ENCODE measurements at places on chromosomes 1 and 21.
A peak's percentile ranks its signal among the peaks of the same experiment; 100 is the strongest.

DNA sequence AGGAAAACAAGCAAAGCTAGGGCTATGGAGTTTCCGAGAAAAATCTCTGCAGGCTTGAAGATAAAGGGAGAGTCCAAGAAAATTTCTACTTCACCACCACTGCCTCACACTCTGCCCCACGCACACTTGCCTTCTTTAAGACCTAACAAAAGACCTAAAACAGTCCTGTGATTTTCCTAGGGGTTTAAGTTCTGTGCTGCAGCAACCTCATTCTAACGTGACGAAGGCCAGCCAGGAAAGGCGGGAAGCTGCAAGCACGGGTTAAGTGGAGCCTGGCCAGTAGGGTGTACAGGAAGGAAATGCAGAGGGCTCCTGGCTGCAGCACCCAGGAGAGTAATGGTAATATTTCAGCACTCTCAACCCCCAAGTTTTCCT is 1.5 kb downstream of the SPATA6 start:
- DNase-seq = no peak

DNA sequence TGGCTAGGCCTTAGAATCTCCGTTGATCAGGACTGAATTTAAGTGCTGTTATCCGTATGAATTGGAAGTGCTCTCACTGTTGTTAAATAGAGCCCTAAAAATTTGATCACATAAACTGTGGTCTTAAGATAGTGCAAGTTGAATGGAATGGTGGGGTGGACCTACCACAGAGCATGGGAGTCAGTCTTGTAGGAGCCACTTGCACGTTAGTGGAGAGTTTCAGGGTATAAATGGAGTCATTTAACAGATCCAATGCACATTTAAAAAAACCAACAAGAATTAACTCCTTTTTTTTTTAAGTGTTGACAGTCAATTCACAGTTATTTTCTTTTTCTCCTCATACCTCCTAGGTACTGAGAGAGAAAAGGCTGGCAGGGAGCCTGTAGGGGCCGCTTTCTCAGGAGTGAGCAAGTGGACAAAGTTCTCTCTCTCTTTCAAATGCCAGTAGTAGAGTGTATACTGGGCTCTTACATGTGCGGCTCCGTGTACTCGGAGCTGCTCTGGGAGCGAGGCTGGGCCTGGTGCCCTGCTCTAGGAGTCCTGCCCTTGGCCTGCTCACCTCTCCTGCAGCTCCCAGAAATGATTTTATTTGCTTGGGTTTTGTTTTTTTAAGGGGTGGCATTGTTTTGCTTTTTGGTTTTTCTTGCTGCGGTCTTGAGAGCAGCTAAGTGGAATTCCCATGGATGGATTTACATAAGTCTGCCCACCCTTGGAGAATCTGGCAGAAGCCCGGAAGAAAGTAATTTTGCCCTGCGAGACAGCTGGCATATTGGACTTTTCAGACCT is 91.3 kb downstream of the ATP5PO start:
- DNase-seq = peak; percentile 56

DNA sequence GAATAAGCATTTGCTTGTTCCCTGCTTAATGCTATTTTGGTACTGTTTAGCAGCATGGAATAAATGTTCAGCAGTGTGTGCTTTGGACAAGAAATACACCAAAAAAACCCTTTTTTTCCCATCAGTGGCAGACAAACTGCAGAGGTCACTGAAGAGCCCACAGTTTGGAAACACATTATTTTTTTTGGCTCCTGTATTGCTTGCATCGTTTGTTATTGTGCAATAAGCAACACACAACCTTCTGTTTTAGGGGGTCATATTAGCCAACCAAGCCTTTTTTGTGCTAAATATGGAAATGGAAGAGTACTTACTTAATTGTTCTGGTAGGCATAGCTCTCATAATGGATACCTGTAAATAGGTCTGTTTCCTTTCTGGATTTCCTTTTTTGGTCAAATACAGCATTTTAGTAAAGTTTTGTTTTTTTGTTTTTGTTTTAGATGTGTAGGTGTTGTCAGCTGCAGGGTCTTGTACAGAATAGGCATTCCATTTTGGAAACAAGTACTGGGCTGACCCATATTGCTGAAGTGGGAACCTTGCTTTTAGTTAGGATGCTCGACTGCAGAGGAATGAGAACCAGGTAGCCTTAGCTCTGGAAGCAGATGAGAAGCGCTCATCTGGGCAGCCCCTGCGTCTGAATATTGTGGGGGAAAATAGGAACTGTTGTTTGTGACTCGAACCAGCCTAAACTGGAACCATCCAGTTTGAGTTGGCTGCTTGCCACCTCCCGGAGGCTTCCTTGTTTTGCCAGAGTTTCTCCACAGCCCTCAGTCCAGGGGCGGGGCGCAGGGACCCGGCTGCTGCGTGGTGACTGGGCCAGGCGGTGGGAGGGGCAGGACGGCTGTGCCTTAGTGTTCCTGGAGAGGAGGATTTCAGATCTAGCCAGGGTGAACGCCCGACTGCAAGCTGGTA is 38.4 kb downstream of the SPEN start:
- DNase-seq = peak; percentile 84

DNA sequence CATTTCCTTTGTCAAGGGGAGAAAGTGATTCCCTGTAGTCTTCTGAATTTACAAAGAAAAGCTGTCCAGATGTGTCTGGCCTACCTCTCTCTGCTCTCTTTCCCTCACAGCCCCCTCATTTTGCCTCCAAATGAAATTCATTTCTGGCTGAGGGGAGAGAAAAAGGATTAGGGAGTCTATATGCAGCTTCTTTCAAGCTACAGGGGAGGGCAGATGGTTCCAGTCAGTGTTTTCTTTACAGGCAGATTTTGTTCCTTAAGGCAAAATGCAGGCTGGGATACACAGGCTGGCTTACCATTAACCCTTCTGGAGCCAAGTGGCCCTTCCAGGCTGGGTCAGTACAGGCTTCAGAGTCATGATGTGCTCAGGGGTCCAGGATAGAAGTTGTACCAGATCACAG is 198.1 kb upstream of the USP24 start:
- no peak for DNase-seq

GRCh38 chr1:157131281-157131680 is 6.9 kb downstream of the ETV3 start:
- DNase-seq = no peak

GRCh38 chr1:182869241-182869666 is 30.1 kb downstream of the DHX9 start:
- DNase-seq = no peak

DNA sequence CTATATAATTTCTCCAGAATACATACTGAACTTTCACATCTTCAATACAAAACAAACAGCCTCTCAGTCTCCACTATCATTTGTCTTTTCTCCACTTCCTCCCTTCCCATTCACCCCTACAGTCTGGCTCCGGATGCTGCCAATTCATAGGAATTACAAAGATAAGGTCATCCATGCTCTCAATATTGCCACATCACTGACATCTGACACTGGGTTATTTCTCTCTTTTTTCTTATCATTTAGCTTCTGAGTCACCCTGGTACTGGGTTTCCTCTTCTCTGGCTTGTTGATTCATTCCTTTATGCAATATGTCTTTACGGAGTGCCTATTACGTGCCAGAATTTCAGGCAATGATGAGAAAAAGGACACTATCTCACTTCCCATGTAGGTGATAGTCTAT is 3.1 kb upstream of the SH3BP5L start:
- DNase-seq = peak; percentile 54

GRCh38 chr1:207964195-207964966 is 53.5 kb upstream of the CD34 start:
- DNase-seq = peak; percentile 52

DNA sequence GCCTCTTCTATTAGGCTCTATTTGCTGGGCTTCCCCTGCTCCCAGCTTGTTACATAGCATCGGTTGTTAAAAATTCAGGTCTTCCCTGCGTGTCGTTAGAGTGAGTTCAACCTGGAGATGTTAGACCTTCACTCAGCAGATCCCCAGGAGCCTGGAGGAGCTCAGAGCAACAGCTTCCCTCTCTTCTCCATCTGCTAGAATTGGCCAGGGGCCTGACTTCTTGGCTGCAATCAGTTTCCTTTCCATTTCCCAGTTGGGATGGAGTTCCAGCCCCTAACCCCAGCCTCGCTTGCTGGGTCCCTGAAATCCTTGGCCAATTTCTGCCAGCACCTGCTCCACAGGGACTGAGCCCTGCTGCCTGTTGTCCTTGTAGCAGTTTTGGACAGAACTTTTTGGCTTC is 55.9 kb downstream of the MT1HL1 start:
- DNase-seq = no peak

DNA sequence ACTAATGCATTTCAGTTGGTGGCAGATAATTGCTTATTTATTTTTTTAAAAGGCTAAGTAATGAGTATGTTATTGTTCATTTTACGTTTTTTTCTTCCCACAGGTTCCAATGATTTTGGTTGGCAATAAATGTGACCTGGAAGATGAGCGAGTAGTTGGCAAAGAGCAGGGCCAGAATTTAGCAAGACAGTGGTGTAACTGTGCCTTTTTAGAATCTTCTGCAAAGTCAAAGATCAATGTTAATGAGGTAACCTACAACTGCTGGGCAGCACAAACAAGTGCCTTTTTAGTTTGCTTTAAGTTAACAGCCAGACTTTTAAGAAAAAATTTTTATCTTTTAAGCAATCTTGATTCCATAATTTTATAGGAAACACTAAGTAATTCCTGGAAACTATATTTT is 35.0 kb downstream of the INKA2 start:
- DNase-seq = no peak

GRCh38 chr1:25197982-25198662 is 34.2 kb downstream of the SYF2 start:
- DNase-seq = peak; percentile 51

DNA sequence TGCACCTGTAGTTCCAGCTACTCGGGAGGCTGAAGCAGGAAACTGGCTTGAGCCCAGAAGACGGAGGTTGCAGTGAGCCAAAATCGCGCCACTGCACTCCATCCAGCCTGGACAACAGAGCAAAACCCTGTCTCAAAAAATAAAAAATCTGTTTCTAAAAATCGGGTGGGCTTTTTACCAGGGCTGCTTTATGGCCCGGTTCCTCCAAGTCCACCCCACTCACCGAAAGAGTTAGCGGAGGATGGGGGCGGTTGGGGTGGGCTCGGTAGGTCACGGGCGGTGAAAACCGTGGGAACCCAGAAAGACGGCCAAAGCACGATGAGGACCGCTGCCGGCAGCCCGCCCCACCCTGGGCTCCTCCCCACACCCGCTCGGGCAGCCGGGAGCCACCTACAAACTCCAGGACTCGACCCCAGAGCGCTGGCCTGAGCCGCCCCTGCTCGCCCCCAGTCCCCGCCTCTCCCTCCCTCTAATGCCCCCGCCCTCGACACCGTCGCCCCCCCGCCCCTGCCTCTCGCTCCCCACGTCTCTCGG is 846 bp upstream of the PER3 start:
- no peak for DNase-seq

DNA sequence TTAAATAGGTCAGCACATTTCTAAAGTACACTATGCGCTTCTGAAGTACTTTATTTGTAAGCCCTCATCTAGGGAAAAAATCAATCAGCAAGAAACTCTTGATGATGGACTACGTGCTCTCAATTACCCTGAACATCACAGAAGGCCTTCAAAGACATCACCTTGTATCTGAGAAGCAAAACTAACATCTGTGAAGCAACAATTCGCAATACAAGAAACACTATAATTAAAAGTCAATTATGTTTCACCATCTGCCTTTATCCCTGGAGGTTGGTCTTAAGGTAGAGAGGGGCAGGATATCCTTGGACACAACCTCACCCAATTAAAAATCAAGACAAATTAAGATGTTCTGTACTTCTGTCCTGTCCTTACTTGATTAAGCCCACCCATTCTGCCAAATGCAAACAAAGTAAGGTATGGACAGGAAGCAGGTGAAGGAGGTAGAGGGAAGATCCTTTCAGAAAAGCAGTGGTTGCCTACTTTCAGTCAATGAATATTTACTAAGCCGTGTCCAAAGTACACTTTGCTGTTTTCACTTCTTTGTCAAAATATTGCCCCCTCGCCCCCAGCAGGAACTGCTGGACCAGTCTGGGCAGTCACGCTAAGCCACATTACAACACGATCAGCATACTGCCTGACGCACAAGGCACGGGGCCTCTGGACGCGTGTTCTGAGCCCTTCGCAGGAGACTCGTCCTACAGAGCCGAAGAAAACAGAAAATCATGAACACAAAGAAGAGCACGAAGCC is 887 bp downstream of the SLC19A2 start:
- DNase-seq = peak; percentile 30

DNA sequence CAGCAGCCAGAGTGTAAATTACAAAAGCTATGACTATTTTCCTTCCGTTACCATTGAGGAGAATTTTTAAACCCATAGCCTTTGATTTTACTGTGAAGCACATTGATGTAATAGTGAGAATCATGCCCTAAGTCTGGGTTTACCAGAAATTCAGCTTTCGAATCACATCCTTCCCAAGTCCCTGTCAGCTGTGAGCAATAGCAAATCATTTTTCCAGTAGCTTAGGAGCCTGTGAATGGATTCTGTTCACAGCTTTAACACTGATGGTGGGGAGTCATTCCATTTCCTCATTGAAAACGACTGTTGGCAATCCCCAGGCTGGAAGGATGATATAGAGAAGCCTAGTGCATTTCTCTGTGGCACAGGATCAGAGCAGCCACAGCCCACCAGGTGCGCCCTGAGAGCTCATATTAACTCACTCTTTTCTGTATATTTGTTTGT is 82.2 kb upstream of the C1orf105 start:
- DNase-seq = no peak

DNA sequence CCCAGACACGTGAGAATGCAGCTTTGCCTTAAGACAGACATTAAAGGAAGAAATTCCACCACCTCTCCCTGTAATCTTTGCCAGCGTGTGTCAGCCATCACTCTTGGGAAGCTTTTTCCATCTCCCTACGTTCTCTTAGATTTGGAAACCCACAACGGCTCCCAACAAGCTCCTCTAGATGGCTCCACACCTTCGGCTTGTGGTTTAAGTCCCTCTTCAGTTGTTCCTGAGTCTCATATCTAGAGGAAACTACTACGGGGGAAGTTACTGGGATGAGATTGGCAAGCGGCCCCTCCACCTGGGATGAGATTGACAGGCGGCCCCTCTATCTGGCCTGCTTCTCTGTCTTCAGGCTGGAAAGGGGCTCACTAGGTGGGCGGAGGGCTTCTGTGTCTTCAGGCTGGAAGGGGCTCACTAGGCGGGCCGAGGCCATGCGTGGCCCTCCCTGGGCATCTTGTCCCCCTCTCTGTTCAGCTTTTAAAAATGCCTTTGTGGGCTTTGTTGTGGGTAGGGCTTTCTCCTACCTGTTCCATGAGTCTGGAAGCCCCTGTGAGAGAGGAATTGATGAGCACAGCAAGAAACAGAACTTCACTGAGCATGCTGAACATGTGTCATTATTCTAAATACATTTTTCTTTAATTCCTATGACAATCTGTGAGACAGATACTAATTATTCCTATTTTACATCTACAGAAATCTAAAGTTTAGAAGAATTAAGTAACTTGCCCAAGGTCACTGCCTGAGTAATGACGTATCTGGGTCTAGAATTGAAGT is 670.5 kb downstream of the KIF26B start:
- no peak for DNase-seq

GRCh38 chr1:185046668-185047067 is 1.3 kb downstream of the RNF2 start:
- no peak for DNase-seq

GRCh38 chr1:210624722-210625121 is 296.0 kb downstream of the HHAT start:
- no peak for DNase-seq

Measured in kidney glomerular epithelial cell (primary cell).